ENCODE measurements at places on chromosomes 2 and 18.
A peak's percentile ranks its signal among the peaks of the same experiment; 100 is the strongest.

DNA sequence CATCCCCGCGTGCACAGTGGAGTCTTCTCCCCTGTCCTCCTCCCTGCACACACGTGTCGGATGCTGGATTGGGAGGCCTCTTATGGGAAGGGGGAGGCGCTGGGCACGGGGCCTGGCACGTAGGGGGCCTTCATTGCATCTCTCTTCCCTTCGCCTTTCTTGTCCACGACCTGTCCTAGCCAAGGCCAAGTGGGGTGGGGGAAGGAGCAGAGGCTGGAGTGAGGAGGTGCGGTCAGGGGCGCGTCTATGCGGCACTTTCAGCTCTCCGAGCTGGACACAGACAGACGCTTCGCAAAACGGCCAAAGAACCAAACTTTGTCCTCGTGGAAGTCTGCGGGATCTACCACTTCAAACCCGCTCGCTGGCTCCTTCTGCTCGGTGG, 13.4 kb downstream of the ALPG start:
- H3K36me3 ChIP-seq, result no peaks in the 10 kb centered on the region
- no peak overlapping the region for H3K27ac ChIP-seq
- DNase-seq, result no peak

DNA sequence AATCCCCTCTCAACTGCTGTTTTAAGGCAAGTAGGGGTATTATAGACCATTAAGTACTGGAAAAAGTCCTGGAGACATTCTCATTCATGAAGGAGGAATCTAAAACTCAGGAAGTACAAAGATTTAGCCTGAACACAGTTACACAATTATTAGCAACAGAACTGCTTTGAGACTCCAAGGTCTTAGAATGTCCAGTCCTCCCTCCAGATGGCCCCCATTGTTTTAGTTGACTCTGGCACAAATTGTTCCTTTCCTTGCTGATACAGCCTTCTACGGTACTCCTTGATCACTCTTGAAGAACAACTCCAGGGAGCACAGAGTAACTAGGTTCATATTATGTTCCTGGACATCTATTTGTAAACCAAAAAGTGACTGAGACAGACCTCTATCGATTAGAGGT, 210.1 kb upstream of the RND3 start:
- H3K27ac ChIP-seq, result no peak overlapping the region
- no peaks in the 10 kb centered on the region for H3K4me1 ChIP-seq
- no peaks in the 10 kb centered on the region for H3K36me3 ChIP-seq
- H3K4me3 ChIP-seq, result no peak overlapping the region
- H3K27me3 ChIP-seq, result no peaks in the 10 kb centered on the region
- DNase-seq, result no peak

DNA sequence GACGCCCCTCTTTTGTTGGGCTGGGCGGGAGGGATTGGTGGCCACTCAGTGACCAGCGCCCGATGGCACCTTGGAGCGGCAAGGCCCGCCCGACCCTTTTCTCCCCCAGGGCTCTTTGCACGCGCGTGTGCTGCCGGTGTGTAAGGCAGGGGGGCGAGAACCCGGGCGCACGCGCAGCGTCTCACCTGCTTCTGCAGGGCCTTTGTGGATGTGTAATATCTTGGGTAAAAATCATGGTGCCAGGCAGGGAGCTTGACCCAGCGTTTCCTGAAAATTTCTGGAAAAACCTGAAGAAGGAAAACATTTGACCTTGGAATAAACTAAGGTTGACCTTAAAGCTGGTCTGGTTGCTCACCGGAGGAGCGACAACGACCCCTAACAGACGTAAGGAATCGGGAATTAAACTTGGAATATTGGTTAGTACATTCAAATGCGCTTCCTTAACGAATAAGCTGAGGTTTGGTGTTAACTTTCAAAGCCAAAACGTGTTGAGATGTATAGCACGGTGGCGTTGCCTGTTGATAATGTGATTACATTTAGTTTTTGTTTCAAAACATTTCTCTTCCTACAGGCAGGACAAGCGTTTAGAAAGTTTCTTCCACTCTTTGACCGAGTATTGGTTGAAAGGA, 438 bp downstream of the HSPE1 start:
- peaks cover 57% of the 10 kb centered on the region for H3K4me1 ChIP-seq
- no peak for DNase-seq
- H3K36me3 ChIP-seq, result peaks cover 75% of the 10 kb centered on the region
- H3K27ac ChIP-seq, result peak overlapping the region; percentile 94

GRCh38 chr2:156017341-156017885, 315.1 kb downstream of the NR4A2 start:
- no peaks in the 10 kb centered on the region for H3K27me3 ChIP-seq
- no peak for DNase-seq
- no peaks in the 10 kb centered on the region for H3K36me3 ChIP-seq
- no peak overlapping the region for H3K27ac ChIP-seq
- H3K4me1 ChIP-seq, result no peaks in the 10 kb centered on the region
- no peak overlapping the region for H3K4me3 ChIP-seq

- no peaks in the 10 kb centered on the region for H3K27me3 ChIP-seq
- DNase-seq, result no peak
- H3K27ac ChIP-seq, result no peak overlapping the region
- H3K36me3 ChIP-seq, result peaks cover 12% of the 10 kb centered on the region
- H3K4me3 ChIP-seq, result no peak overlapping the region
Observed at GRCh38 chr2:30514134-30514847, 67.2 kb downstream of the LCLAT1 start.

- no peaks in the 10 kb centered on the region for H3K36me3 ChIP-seq
- H3K27ac ChIP-seq, result no peak overlapping the region
- H3K27me3 ChIP-seq, result peaks cover 2% of the 10 kb centered on the region
- no peak for DNase-seq
- H3K4me1 ChIP-seq, result peaks cover 21% of the 10 kb centered on the region
Observed at GRCh38 chr2:234478121-234478858, 18.6 kb downstream of the ARL4C start.

- no peak overlapping the region for H3K4me3 ChIP-seq
- no peaks in the 10 kb centered on the region for H3K27me3 ChIP-seq
- no peaks in the 10 kb centered on the region for H3K4me1 ChIP-seq
- H3K27ac ChIP-seq, result no peak overlapping the region
Observed at GRCh38 chr2:239137165-239137897, 263.5 kb downstream of the HDAC4 start.
